NCI-H1694 treated with DMSO at 0.1 percent for 48 hours (cell line): ENCODE measurements at places on chromosomes 12 and 14.

- no peak for DNase-seq
These were observed 66.1 kb downstream of the DYRK2 start for GRCh38 chr12:67714648-67715047.

DNA sequence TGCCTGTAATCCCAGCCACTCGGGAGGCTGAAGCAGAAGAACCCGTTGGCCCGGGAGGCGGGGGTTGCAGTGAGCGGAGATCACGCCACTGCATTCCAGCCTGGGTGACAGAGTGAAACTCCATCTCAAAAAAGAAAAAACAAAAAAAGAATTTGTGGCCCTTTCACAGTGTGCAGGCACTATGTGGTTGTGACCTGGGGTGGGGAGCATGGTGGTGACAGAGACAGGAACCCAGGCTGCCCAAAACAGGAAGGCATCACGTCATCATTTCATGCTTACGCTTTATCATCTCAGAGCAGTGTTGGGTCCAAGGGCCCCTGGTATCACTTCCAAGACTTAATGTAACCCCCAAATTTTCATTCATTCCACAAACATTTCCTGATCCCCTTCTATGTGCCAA lies 175.7 kb upstream of the GSC start:
- DNase-seq, result no peak

GRCh38 chr12:57741844-57742738 lies 2.7 kb upstream of the TSPAN31 start:
- no peak for DNase-seq

GRCh38 chr14:105388976-105389375 lies 9.4 kb upstream of the TEX22 start:
- no peak for DNase-seq

GRCh38 chr12:28776913-28777422 lies 372.1 kb upstream of the FAR2 start:
- no peak for DNase-seq

DNA sequence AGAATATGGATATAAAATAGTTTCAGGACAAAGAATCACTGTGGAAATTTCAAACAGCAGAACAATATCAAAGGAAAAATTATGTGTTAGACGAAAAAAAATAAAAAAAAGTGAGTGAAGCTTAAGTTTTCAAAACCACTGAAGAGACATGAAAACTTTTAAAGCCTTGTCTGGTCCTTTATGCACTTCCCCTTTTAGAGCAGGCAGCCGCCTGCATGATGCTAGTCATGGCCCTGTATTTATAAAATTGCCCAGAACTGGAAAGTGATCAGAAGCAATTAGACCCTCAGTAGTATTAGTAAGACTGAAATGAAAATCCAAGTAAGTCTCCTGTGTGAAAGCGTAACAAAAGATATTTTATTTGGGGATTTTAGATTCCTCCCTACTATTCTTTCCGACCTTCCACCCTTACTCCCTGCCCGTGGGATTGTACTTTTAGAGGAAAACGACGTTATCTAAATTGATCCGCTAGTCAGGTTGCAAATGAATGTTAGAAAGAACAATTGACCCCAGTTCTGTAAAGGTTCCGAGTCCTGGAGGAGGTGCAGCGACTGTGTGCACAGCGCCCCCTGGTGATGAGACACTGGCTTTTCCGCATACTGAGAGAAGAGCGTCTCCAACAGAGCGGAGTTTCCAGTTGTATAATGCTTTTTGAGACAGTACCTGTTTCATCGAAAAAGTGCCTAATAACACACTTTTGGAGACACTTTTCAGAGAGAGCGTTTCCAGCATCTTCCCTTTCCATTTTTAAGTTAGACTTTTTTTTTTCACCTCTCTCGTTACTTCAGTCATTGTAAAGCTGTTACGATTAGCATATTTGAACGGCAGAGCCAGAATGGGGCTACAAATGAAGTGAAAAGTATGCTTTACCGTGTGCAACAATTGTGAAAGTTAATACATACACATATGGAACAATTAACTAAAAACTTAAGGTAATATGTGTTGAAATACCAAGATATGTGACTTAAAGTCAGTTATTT lies 12.4 kb downstream of the MGST1 start:
- no peak for DNase-seq

DNA sequence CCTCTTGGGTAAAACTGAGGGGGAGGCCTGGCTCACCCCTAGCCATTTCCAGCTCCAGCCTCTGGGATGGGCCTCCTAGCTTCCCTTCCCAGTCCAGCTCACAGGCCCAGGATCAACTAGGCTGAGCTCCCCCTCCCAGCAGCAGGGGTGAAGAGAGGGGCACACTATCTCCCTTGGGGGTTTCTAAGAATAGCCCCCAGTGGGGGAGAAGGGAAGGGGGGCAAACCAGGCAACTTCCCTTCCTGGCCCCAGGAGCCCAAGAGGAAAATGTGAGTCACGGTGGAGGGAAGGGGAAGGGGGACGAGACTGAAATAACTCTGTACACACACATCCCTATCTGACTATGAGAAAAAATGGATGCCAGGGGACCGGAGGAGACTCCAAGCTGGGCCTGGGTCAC lies 9.0 kb downstream of the ADCY6 start:
- no peak for DNase-seq

DNA sequence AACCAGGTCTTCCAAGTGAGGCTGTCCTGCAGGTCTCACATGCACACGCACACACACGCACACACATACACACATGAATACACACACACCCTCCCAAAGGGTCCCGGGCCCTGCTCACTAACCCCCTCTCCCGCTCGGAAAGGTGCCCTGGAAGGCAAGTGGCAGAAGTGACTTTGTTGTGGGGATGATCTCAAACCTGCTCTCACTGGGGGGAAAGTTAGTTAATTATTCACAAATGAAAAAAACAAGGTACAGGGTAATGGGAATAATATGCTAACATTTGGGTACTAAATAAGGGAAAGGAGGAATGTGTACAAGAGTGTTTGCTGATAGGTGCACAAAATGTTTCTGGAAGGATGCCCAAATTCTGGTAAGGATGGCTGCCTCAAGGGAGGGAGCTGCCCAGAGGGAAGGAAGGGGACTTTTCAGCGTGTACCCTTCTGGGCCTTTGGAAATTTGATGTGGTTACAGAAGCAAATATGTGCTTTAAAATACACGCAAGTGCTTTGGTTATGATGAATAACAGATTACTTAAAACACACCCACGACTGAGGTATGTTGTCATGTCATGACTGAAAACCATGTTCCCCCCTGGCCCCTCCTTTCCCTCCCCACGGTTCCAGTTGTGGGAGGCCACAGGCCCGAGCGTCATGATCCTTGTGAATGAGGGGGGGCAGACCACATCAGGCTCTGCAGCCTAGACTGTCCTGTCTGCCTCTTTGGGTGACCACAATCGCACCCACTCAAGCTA lies 43.3 kb upstream of the PLEKHG6 start:
- no peak for DNase-seq

GRCh38 chr12:113651662-113652061 lies 180.0 kb upstream of the LHX5 start:
- DNase-seq, result no peak

DNA sequence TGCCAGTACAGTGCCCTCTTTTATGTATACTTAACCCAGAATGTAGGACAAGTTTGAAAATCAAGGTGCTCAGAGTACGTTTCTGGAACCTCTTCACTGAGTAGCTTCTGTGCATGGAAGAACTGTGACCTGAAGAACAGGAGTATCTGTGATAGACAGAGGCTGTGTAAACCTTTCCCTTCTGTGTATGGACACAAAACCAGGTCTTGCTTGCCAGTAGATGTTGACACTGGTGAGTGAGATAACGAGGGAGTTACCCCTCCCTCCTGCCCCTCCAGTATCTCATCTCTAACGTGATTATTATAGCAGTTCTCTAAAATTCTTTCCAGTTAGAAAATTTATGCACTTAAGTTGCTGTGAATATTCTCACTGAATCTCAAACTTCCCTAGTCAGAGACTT lies 170.8 kb downstream of the RPL10L start:
- no peak for DNase-seq

DNA sequence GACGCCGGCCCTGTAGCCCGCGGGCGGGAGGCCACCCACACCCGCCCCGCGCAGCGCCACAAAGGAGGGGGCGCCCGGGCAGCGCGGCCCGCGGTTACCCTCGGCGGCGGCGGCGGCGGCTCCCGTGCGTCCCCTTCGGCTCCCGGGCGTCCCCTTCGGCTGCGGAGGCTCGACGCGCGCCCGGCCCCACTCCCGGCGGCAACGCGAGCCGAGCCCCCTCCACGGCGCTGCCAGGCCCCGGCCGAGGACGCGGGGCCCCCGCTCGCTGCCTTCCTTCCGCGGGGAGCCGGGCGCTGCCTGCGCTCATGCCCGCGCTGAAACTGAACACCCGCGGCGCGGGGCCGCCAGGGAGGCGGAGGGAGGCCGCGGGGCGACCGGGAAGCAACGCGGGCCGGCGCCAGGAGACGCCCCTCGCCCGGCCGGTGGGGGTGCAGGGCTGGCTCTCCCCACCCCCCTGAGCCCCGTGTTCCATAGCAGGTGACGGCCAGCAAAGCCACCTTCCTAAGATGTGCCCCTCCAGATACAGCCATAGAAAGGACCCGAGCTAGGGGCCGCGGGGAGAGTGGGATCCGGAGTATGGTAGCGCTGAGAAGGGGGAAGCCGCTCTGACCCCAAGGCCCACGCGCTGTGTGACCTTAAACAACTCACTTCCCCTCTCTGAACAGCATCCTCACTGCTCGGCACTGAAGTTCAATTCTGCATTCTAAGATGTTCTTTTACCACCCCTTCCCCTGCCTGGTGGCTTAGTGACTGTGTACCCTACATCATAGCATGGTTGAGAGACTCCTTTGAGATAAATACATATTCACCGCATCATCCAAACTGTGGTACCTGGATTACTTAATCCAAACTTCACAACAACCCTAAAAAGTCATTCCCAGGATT lies 42.8 kb downstream of the KDM2B start:
- no peak for DNase-seq

- DNase-seq, result no peak
These were observed 447.7 kb downstream of the PDZRN4 start for GRCh38 chr12:41635626-41636364.

- no peak for DNase-seq
These were observed 34.4 kb upstream of the PSMA6 start for GRCh38 chr14:35257809-35258208.

- no peak for DNase-seq
These were observed 41.8 kb downstream of the CACNA1C start for GRCh38 chr12:2094597-2094996.

GRCh38 chr12:82554529-82554928 lies 132.2 kb upstream of the TMTC2 start:
- no peak for DNase-seq

DNA sequence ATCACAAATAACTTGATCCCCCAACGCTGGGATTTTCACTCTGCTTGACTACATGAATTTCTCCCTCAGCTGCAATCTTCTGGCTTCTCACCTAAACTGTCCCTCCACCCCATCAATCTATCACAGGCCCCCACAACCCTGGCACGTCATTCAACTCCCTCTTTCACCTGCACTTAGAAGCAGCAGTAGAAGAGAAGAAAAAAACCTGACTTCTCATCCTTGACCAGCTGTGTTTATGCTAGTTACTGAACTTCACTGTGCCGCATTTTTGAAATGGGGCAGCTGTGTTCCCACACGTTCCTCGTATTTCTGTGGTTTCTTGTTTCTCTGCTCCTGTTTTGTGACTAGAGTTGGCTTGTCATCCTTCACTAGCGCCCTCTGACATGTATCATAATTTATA lies 35.0 kb downstream of the ITPR2 start:
- no peak for DNase-seq

GRCh38 chr12:45658020-45658419 lies 71.5 kb upstream of the ARID2 start:
- no peak for DNase-seq

DNA sequence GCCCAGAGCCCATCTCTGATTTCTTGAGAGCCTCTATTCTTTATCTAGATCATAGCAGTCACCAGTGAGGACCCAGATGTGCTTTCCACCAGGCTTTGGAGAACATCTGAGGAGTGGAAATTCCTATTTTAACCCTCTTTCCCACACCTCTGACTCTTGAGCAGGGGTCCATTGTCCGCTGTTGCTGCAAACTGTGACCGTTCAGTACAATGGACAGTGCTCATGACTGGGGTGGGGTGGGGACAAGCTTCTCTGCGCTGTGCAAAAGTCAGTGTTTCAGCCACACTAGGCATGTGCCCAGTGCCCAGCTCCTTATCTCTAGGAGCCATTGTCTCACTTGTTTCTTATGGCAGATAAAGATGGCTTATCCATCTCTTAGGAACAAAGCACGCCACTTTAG lies 16.9 kb upstream of the KRT7 start:
- DNase-seq, result no peak

DNA sequence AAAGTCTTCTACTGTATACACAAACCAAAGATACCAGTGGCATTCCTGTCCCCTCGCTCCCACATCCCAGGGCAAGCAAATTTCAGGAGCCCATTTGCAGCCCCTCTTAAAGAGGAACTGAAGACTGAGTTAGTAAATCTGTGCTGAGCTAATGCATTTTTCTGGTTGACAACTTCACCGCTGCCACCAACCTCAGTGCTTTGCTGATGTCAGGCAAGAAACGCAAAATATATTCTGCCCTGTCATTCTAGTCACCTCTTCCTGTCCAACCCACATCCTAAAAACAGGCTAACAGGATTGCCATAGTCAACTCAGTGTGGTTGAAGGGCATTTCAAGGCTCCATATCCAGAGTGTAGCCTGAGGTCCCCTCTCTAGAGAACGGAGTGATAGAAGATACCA lies 59.4 kb upstream of the FICD start:
- no peak for DNase-seq

DNA sequence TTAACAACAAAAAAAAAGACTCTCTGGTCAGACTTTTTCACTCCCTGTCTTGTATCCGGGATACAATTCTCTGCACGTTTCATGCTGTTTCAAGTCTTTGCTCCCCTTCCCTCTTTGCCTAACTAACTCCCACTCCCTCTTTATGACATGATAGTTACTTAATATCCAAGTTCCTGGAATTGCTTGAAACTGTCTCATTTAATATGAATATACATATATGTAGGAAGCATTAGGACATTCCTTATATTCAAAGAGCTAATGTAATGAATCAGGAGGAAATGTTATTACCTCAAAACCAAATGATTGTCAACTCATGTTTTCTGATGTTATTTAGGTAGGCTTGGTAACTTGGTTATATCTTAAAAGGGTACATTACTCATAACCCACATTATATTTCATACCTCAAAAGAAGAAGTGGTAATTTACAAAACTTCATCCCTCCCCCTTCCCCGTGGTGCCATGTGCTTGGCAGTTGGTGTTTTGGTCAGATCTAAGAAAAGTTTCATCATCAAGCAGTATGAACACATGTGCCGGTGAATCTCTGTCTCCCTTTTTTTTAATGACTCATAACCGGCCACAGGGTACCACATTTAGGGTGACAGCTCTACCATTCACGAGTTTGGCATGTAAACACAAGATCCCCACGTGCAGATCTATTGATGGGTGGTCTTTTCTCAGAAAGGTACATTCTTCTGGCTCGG lies 56.5 kb downstream of the HCAR2 start:
- DNase-seq, result no peak

- DNase-seq, result no peak
These were observed 265.7 kb upstream of the CLEC14A start for GRCh38 chr14:38521591-38521990.

GRCh38 chr14:55071870-55072640 lies 20.6 kb downstream of the MAPK1IP1L start:
- no peak for DNase-seq
